CD4-positive, alpha-beta T cell treated with Interleukin-6 for 4 hours (primary cell): ENCODE measurements at places on chromosomes 3 and 15.

DNA sequence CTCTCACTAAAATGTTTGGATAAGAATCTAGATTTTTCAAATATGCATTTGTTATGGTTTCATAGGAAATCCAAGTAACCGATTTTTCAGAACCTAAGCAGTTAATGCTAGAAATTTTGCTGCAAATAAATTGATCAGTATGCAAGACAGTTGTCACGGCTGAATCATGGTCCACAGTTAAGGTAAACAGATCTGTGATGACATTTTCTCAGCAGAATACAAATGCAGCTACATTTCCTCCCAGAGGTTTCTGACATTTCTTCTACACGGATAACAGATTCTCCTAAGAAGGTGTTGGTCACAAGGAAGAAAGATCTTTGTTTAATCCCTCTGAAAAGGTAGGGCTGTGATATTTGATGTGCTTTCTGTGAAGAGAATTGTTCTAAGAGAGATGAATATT is 36.9 kb downstream of the ARNT2 start:
- DNase-seq = no peak

- no peak for DNase-seq
Observed at GRCh38 chr3:76958274-76958673, 81.6 kb upstream of the ROBO2 start.

DNA sequence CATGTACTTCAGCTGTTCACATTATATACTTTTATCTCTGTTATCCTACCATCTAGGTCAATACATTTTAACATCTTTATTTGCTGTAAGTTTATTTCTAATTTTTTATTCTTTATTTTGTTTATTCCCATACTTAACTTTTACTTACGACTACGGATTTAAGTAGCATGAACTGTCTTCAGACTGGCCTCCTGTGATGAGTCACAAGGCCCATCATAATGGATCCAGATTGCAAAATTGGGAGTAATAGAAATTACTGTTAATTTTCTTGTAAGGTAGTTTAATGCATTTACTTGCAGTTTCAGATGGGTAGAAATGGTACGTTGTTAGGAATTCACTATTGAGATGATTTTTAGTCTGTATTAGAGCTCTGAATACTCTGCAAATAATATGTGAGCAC is 45.9 kb downstream of the PPARG start:
- no peak for DNase-seq

- no peak for DNase-seq
Observed at GRCh38 chr3:117710501-117710900, 1000.9 kb downstream of the TUSC7 start.

GRCh38 chr15:36874930-36875329 is 225.4 kb downstream of the MEIS2 start:
- no peak for DNase-seq

DNA sequence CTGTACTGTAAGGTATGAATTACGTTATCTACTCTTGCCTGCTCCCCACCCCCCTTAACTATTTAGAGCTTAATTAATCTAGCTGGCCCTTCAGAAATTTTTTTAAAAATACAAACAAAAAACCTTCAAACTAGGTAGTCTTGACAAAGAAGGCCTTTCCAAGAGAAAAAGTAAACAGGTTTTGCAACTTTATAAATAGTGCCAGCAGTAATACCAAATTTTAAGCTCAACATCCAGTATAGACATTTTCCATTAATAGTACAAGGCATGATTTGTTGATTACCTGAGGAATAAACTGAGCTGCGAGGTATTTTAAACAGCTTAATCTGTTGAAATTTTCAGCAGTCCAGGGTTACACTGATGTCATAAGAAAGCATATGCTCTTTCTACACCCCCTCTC is 20.1 kb downstream of the STX19 start:
- DNase-seq = no peak

DNA sequence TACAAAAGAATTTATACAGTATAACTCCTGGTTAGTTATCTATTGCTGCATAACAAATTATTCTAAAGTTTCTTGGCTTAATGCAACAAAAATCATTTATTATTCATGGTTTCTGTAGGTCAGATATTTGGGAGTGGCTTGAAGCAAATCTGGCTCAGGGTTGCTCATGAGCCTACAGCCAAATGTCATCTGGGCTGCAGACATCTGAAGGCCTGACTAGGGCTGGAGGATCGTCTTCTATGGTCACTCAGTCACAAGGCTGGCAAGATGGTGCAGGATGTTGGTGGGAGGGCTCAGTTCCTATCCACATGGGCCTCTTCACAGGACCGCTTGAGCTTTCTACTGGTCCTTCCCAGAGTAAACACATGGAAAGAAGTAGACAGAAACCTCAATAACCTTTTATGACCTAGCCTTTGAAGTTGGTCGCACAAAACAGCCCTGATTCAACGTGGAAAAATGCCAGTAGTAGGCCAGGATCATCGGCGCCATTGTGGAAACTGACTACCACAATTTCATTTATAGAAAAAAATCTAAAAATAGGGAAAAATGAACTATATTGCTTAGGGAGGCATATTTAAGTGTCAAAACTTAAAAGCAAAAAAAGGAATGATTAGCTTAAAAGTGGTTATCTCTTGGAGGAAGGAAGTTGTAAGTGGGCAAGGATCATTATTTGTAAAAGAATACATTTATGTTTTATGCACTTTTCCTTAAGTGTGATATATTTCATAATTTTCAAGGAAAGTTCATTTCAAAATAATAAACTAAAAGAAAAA is 9.9 kb upstream of the MITF start:
- DNase-seq = no peak

DNA sequence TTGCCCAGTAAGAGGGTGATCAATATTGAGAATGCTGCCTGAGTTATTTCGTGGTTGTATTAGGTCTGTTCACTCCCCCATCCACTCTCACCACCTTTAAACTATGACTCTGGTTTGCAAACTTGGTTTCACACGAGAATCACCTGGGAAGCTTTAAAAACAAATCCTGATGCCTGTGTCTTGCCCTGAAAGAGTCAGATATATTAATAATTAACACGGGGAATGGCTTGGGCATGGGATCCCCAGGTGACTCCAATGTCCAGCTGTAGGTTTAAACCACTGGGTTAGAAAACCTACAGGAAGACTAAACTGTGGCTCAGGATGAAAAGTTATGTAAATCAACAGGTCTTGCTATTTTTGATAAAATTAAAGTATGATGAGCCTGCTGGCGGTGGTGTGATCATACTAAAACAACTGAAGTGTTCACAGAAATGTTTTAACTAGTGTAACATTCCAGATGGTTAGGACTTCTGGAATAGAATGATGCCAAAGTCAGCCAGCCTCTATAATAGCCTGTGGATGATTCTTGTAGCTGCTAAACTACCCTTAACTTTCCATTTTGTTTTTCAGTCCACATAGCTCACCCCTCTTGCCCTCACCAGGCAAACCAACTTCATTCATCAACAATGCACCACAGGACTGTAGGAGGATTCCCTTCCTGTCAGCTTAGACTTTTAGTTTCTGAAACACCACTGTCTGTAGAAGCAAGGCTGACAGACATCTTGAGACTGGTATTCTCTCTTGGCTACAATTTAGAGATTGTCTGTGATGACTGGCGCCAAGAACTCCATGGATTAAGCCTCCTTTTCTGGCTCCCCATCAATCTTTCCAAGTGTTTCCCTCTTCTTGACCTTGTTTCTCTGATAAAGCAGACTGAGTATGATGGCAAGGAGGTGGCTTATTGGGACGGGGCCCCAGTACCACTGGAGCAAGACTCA is 119.1 kb upstream of the ADAMTS9 start:
- DNase-seq = no peak

GRCh38 chr15:66149871-66150270 is 103.7 kb downstream of the MEGF11 start:
- no peak for DNase-seq

- DNase-seq = no peak
Observed at GRCh38 chr3:107392549-107393165, 15.4 kb downstream of the CCDC54 start.

GRCh38 chr3:53818221-53819162 is 27.7 kb downstream of the CHDH start:
- DNase-seq = no peak

GRCh38 chr3:134189849-134190248 is 60.8 kb downstream of the RYK start:
- no peak for DNase-seq

DNA sequence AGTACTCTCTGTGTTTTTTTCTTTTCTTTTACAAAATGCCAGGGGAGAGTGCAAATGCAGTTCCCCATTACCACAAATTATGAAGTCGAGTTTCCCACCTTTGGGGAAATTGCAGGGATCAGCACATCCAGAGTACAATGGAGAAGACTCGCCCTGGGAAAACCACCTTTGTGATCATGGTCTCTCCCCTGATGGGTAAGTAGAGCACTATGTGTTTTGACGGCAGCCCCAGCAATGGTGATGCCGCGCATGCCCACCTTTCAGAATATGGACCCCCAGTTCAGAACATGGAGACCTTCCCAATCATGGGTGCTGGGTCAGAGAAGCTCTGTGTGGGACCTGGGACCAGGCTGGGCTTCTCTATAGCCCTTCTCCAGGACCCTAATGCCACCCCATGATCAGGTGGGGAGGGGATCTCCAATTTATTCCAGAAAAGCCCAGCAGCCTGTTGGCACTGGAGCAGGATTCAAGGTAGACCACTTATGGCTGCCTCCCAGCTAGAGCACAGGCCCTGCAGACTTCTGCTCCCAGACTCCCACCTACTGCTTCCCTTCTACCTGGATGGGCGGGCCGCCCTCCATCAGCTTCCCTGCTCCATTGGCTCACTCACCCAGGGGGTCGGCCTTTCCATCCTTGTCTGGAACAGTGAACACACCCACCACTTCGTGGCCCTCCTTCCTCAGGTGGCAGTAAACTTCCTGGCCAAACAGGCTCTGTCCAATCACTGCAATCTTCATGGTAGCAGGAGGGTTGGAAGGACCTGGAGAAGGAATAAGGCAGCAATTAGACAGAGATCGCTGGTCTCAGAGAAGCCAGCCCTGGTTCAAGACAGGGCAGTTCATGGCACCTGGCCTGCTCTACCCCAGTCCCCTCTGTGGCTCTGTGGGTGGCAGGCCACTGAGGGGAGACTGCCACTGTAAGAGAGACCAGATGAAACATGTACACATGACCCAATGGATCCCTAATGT is 19.9 kb downstream of the ALDH1L1 start:
- DNase-seq = no peak

- DNase-seq = no peak
Observed at GRCh38 chr15:68492855-68493254, 60.9 kb upstream of the ITGA11 start.

- no peak for DNase-seq
Observed at GRCh38 chr3:27508424-27508823, 24.2 kb upstream of the SLC4A7 start.

- DNase-seq = no peak
Observed at GRCh38 chr3:150146991-150147761, 176.5 kb upstream of the PFN2 start.

GRCh38 chr3:39224288-39224687 is 31.9 kb upstream of the XIRP1 start:
- DNase-seq = no peak

- no peak for DNase-seq
Observed at GRCh38 chr3:35448681-35449080, 190.6 kb upstream of the ARPP21 start.

GRCh38 chr15:77992356-77993222 is 84.9 kb downstream of the TBC1D2B start:
- DNase-seq = no peak

- no peak for DNase-seq
Observed at GRCh38 chr15:44064706-44065105, 130.4 kb downstream of the FRMD5 start.

DNA sequence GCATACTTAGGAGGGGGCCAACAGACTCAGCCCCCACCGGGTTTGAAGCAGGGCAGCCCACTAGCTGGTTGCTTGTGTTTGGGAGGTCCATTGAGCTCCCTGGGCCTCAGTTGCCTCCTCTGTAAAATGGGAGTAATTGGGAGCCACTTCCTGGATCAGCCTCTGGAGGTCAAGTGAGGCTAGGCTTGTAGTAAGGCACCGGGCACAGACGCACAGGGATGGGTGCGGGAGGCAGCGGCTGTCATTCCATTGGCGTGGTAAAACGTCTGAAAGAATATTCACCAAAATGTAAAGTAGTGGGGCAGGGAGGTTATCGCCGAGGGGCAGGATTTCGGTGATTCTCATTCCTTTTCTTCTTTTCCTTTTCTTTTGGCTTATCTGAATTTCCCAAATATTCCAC is 64.6 kb downstream of the TLE3 start:
- DNase-seq = no peak

- no peak for DNase-seq
Observed at GRCh38 chr3:16606398-16606797, 1.2 kb upstream of the DAZL start.

DNA sequence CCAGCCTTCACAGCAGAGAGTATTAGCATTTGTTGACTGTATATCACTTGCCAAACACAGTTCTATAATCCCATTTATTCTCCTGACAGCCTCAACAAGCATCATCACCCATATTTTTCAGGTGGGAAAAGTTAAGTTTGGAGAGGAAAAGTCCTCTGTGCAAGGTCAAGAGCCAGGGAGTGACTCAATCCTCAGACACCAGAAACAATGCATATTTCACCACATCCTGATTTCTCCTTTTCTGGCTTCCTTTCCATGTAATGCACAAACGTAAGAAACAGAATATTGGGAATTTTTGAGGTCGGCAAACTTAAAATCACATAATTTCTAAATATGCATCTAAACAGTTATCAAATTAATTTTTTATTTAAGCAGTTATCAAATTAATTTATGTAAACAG is 116.0 kb upstream of the GADL1 start:
- no peak for DNase-seq

- DNase-seq = no peak
Observed at GRCh38 chr15:40250771-40251483, 12.1 kb downstream of the PAK6 start.

DNA sequence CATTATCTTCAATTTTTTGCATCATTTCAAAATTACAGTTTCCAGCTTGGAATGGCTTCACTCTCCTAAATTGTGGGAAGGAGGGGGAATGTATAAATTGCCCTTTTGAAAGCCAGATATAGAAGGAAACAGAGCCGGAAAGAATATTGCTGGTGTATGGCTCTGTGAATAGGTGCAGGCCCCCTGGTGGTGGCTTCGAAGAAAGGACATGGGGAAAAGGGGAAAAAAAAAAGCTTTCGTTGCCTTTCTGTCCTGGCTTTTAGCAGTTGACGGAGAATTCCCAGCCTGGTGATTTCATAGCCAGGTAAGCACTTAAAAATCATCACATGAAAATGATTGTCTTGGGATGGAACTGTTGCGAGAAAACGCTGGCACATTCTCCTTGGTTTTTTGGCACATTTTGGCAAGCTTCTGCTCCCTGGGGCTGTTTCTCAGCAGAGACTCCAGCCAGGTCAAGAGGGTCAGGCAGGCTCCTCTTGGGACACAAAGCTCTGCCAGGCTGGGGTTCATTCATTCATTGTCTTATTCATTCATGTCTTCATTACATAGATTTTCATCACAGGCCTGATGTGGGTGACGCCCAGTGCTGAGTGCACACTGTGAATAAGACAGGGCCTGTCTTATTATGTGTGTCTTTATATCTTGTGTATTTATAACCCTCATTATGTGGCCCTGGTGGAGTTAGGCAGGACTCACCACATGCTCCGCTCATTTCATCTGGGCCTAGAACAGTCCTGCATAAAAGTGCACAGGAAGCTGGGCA is 300.0 kb upstream of the TPM1 start:
- DNase-seq = peak; percentile 39
